Activated CD8-positive, alpha-beta memory T cell treated with anti-CD3 and anti-CD28 coated beads for 36 hours (primary cell): ENCODE measurements at places on chromosomes 6 and 20. TPM values are rescaled to one million over a fixed set of nuclear protein-coding genes. Genes with fewer than 3 reads are reported as not detected.

MTFR2 gene
- 24.3 TPM for total RNA-seq

FRK gene
- total RNA-seq, result 0.04 TPM

DYNLT2 gene
- total RNA-seq, result 2.0 TPM

SLC22A3 gene
- total RNA-seq, result not detected

SLC32A1 gene
- total RNA-seq, result not detected

PGC gene
- not detected for total RNA-seq
